NCI-H1048 (cell line): ENCODE measurements at places on chromosomes 7 and 10.

- no peak for DNase-seq
Measured at GRCh38 chr7:94082126-94082525, 78.0 kb upstream of the BET1 start.

DNA sequence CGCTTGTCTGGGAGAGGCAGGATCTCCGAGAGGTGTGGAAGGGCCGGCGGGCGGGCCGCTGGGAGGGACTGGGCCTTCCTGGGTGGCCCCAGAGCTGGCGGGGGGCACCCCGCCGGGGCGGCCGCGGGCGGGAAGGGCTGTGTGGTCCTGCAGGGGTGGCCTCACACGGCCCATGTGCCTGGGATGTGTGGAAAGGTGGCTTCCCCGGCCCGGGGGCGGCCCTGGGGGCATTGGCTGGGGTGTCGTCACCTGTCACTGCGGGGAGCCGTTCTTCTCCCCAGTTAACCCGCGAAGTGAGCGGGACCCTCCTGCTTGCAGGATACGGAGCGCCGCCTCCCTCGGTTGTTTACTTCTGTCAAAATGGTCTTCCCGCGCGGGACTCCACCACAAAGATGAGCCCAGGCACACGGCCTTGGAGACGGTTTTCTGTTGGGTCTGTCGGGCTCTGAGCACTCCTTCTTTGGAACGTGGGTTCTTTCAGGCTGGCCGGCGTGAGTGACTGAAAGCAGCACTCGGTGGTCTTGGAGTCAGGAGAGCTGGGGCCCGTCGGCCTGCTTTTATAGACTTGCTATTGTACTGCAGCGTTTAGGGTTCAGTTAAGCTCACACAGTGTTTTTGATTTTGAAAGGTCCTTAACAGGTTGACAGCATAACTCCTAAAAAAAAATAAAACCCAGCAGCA, 700 bp downstream of the SMC3 start:
- no peak for DNase-seq

DNA sequence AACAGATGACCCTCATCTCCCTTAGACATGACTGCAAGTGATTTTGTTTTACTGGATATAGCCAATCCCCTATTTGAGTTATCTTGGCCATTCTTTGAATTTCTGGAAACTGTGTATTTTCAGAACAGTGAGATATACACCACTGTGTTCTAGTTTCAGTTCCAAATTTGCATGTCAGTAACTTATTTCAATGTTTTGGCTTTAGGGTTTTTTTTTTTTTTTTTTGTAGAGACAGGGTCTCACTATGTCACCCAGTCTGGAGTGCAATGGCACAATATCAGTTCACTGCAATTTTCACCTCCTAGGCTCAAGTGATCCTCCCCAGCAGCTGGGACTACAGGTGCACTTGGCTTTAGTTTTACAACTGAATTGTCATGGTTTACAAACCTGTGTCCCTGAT, 67.2 kb downstream of the ATAD1 start:
- DNase-seq, result no peak

GRCh38 chr7:154795437-154795836, 207.5 kb downstream of the PAXIP1 start:
- DNase-seq, result no peak

DNA sequence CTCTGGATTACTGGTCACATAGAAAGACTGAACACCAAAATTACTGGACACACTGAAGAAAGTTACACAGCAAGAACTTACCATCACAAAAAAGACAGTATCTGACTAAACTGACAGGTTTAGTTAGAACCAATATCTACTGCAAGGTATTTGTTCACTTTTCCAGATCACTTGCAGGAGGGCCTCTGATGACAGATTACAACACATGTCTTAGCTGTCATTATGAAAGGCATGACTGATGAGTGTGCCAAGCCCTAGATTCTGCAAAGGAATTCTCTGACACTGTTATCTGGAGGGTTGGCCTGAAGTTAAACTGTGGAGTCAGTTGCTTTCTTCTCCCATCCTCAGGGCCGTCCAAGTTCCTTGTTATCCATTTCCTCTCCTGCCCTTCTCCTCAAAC, 242.7 kb downstream of the KIF20B start:
- no peak for DNase-seq

DNA sequence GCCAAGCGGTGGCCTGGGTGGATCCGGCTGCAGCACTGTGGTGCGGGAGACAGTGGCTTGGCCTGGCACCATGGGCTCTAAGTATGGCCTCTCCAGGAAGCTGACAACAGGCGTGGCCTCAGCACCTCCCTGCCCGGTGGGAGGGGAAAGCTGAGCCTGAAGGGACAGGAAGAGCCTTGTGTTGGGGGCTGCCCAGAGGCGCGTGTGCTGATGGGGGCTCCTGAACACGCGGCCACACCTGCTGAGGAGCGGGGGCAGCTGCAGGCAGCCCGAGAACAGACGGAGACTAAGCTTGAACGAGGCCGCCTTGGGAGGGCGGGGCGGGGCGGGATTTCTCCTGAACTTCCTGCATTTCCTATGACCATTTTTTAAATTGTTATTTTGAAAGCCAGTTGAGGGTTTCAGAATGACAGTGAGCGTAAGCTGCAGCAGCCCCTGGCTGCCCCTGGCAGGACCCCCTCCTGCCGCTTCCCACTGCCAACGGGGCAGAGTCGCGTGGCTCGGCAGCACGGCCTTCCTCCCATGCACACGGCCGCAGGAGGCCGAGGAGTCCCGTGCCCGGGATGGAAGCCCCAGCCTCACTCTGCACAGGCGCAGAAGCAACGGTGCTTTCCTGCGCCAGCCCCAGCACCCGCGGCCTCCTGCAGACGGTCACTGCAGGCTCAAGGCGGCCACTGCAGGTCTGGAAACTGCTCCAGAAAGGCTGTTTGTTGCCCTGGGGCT, 43.2 kb downstream of the DPYSL4 start:
- no peak for DNase-seq

DNA sequence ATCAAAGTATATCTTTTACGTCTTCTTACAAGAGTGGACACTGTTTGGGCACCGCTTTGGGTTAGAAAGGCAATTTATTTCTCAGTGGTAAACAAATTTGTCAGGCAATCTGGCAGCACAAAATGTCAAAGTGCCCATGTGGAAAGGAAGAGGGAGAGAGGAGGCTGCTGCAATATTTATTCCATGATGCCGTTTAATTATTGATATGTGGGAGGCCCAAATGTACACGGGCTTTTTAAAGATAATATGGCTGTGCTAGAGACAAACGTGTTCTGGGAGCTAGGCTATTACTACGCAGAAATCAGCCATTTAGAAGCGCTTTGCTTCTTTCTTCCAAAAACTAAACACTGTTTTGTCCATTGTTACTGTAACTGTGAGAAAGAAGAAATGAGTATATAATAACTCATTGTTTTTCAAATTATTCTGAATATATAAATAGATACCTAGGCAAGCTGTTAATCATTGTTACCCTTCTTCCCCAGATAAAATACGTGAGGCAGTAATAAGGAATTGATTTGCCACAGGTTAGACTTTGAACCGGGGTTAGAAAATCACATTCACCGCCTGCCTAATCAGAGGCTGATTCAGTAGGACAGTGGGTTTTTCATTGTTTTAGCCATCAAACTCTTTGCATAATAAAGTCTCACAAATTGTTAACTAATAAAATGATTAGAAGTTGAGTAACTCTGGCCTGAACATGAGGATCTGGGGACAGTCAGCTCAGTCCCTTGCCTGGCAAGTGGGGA, 116.5 kb upstream of the FRMD4A start:
- DNase-seq, result no peak

DNA sequence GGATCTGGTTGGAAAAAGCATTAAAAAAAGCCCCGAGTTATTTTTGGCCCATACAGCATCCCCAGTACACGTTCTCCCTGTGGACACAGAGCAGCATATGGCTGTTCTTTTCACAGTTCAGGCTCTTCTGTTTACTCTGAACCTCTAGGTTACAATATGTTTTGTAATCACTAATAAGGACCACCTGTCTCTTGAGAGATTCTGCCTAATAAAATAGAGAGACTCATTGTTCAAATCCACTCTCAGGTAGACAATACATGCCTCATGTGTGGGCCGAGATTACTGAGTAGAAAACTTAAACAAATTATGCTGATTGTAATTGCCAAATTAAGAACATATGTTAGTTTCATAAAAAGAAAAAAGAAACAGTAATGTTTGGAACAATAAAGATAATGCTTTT, 647.7 kb downstream of the GRM8 start:
- no peak for DNase-seq

DNA sequence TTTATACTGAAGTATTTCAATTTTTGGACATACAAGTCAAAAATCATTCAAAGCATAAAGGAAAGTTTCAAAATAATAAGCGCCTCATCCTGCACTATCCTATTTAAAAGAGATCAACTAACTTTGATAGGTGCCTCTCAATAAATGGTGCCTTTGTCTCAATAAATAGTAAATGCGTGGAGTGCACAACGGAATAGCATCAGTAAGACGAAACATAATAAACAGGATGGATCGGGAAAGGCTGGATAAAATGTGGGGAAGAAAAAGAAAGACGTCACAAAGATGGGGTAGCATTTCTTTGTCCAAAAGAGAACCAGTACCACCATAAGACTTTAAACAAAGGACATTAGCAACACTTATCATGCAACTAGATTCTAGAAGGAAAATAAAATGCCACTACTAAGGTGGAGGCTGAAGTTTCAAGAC, 571 bp upstream of the PRKAR2B start:
- DNase-seq, result no peak

DNA sequence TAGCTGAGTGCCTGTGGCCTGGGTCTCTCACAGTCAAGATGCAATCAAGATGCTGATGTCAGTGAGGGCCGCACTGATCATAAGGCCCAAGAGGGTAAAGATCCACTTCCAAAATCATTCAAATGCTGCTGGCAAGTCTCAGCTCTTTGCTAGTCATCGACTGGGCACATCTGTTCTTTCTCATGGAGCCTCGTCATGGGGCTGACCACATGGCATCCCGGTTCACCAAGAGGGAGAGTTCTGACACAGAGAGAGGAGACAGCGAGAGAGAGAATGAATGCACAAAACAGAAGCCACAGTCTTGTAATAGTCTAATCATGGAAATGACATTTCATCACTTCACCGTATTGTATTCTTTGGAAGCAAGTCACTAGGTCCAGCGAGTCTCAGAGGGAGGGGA, 1067.5 kb upstream of the C7orf33 start:
- no peak for DNase-seq

DNA sequence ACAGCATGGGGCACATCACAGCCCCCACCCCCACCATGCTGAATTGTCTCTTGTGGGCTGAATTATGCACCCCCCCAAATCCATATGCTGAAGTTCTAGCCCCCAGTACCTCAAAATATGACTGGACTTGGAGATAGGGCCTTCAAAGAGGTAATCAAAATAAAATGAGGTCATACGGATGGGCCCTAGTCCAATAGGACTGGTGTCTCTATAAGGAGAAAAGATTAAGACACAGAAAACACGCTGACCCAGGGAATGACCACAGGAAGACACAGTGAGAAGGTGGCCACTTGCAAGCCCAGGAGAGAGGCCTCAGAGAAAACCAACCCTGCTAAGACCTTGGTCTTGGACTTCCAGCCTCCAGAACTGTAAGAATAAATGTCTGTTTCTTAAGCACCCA, 106.4 kb upstream of the ARID5B start:
- DNase-seq, result no peak

DNA sequence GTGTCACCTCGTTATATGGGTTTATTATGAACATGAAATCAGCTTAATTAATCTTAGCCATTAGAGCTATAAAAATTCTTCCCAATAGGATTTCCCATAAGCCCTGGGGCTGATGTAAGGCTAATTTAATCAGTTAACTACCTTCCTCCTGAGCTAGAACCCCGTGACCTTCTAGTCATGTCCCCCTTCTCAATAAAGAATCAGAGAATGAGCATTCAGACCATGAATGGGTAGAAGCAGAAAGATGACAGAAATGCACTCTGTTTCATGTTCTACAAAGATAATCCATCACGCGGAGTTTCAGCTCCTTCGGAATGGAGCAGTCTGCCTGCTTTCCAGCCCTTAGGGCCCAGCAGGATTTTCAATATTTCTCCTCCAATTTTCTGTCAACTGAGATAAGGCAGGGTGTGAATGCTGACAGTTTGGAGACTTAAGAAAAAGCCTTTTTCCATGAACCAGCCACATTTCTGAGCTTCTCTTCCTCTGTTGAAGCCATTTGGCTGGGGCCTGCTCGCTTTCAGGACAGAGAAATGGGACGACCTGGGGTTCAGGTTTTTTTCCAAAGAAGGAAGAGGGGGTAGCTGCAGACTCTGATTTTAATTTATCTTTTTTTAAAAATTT, 211.0 kb downstream of the NEBL start:
- DNase-seq, result no peak

DNA sequence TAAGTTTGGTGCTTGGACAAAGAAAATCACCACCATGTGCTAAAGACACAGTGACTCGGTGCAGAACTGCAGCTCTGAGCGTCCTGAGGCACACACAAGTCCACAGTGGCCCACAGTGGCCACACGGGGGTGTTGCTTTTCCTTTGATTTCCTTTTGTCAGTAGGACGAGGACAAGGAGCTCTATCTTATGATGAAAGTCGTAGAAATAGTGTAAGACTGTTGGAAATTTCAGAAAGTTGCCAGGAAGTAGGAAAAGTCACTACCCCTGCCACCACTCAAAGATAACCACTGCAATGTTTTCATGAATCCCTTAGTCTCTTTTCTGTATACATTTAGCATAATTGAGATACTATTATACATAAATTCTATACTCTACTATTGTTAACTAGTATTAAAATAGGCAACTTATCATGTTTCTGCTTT, 146.0 kb downstream of the TNS3 start:
- DNase-seq, result no peak

DNA sequence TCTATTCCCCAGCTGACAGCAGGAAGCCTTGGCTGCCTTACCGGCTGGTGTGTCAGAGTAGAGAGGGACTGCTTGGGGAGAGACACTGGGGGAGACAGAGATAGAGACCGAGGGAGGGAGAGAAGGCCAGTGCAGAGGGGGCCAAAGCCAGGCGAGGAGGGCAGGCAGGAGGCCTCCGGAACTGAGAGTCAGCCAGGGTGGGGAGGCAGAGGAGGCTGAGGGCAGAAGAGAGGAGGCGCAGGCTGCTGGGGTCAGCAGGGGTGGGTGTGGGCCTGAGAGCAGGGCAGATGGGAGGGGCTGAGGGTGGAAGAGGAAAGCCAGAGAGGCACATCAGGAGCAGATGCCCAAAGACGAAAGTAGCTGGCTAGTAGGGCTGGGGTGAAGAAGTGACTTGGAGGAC, 57.2 kb upstream of the PAX2 start:
- DNase-seq, result no peak

DNA sequence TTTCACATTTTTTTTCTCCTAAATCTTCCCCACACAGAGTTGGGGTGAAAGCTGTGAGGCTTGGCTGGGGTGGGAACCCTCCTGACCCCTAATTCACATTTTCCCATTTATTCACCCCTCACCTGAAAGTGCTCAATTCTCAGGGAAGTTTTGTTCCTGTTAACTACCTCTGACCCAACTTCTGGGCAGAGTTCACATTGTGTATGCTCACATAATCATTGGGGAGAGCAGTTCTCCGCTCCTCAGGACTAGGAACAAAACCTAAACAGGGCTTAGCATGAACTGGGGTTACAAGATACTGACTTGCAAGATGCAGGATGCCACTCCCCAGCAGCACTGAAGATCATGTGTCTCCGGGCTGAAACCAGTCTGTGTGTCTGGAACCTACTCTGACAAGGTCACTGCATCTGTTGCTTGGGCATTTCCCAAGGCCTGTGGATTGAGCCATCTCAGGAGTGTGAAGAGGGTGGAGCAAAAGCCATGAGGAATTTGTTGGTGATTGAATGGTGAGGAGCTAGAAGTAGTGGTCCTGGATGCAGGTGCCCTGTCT, 258.1 kb upstream of the IGFBP3 start:
- DNase-seq, result no peak

GRCh38 chr7:124403587-124403986, 362.0 kb downstream of the GPR37 start:
- DNase-seq, result no peak
